Retina (tissue), 1 donor: ENCODE measurements at places on chromosomes 1 and 21.

DNA sequence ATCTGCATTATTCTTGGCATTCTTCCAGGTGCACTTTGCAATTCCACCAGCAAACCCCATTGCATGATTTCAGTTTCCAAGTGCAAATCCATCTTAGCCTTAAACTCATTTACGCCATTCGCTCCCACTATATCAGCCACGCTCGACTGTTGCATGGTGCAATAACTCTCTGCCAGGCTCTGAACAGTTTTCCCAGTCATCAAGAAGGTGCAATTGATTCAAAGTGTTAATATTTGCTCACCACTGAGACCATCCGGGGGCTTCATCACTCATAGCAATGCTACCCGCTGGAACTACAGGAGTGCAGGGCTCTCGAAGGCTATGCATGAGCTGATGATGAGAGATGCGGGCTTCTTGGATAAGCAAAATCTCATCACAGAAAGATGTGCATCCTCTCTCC is 488.2 kb downstream of the OMA1 start:
- DNase-seq: no peak

- no peak for DNase-seq
Observed at GRCh38 chr1:194024659-194025058, 838.2 kb upstream of the B3GALT2 start.

- peak; percentile 87 for DNase-seq
Observed at GRCh38 chr1:41496080-41497055, 11.9 kb upstream of the EDN2 start.

GRCh38 chr1:31416101-31416736 is 3.2 kb downstream of the SERINC2 start:
- no peak for DNase-seq

DNA sequence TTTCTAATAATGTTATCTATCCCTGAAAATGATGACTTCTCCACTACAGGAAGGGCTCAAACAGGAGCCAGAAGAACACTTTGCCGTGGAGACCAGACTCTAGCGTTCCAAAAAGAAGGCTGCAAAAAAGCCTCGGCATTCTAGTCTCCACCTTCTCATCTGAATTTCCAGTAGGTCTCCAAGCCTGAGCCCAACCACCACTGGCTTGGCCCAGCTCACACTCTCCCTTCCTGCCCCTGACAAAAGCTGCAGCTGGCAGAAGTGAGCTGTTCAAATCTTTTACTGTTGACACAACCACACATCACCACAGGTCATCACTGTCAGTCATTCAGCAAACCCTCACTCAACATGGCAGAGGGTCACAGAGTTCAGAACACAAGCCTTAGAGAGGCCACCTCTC is 69.3 kb downstream of the CAMK2N1 start:
- no peak for DNase-seq

DNA sequence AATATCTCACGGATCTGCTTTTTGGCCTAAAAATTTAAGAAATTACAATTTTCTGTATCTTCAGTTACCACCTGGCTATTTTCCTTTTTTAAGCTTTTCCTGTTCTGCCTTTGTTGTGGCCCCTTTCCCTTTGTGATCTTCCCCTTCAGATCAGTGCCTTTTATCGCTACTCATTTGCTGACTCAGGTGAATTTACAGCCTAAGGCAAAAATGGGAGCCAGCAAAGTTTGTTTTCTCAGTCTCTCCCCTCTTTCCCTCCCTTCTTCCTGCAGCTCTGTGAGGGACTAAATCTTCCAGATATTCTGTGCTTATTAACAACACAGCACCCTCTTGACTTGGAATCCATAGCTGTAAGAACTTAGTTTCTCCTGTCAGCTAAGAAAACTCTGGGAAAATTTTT is 5.3 kb upstream of the PRRC2C start:
- no peak for DNase-seq

DNA sequence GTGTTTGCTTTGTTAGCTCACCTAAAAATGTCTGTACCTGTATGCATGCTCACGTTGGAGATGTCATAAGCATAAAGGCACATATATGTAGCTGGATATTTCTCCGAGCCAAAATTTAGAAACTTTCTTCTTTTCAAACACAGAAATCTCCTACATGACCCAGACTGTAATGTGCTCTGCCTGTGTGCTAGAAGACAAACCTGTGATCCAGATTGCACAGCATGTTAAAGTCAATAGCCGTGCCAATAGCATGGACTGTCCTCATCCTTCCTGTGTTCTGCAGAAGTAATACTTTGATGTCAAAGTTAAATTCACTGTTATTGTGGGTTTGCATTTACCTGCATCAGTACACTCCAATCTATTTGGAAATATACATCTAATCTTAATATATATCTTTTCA is 346.2 kb upstream of the ZRANB2 start:
- no peak for DNase-seq

GRCh38 chr21:39562791-39563770 is 49.7 kb upstream of the B3GALT5 start:
- DNase-seq: no peak

DNA sequence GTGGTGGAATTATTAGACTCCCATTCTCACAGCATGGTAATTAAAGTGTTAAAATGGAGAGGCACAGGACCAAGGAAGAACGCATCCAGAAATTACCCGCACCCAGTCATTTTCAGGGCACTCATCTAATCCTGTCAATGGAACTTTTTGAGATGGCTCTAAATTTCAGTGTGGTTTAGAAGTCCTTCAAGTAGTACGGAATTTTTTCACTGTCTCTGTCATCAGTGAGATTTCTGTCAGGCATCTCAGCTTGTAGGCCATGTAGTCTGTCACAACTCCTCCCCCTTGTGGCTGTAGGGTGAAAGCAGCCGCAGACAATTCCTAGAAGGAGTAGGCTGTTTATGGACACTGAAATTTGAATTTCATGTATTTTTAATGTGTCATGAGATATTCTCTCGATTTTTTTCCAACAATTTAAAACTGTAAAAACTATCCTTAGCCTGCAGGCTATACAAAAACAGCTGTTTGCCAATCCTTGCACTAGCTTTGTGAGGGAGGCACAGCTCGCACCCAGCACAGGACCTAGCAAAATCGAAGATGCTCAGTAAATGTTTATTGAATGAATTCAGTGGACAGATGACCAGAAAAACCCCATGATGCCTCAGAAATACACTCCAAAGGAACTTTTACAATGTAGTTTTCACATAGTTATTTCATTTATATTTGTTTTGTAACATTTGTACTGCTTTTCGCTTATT is 6.6 kb upstream of the NUP133 start:
- DNase-seq: peak; percentile 54

- no peak for DNase-seq
Observed at GRCh38 chr1:70465911-70466310, 54.8 kb downstream of the CTH start.

DNA sequence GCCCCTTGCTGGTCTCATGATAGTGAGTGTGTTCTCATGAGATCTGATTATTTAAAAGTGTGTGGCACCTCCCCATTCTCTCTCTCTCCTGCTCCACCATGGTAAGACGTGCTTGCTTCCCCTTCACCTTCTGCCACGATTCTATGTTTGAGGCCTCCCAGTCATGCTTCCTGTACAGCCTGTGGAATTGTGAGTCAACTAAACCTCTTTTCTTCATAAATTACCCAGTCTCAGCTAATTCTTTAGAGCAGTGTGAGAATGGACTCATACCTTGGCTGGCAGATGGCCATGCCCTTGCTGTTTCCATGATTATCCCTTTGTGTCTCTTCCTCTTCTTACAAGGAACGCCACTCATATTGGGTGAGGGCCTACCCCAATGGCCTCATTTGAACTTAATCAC is 40.3 kb downstream of the PSMG1 start:
- no peak for DNase-seq

DNA sequence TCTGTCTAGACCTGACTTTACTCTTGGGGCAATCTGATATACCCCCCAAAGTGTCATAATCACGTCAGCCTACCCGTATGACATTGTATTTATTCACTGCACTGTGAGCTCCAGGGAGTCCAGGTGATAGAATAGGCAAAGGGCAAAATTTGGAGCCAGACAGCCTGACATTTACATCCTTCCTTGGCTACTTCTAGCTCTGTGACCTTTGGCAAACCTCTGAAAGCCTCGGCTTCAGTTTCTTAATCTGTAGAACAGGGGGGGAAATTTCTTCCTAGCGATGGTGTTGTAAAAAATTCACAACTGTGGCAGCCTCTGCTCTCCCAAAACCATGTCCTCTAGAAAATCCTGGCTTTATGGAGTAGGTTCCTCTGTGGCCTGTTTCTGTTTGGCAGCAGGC is 240.9 kb downstream of the KIF26B start:
- DNase-seq: no peak

- DNase-seq: no peak
Observed at GRCh38 chr21:25578056-25578961, 29.0 kb downstream of the MRPL39 start.

DNA sequence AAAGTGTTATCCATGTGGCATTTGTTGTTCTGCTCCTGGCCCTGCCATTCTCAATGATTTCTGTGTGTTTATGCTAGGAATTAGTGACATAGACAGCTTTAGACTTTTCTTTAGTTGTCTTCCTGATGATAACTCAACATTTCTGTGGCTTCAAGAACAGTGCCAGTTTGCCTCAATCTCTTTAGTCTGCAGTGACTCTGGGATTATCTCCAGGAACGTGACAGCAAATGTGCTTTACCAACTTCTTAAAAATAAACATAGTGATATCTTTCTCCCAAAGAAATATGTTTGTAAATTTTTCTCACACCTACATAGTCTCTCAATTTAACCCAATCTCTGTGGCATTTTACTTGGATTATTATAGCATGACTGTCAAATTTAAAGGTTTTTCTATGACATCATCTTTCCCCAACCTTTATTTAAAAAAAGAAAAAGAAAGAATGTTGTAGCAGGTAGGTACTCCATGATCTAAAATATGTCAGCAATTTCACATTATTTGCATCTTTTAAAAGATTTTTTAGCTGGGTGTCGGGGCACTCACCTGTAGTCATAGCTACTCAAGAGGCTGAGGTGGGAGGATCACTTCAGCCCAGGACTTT is 24.6 kb downstream of the RNASEL start:
- DNase-seq: no peak

- peak; percentile 98 for DNase-seq
Observed at GRCh38 chr1:26110731-26111529, 694 bp upstream of the PDIK1L start.

DNA sequence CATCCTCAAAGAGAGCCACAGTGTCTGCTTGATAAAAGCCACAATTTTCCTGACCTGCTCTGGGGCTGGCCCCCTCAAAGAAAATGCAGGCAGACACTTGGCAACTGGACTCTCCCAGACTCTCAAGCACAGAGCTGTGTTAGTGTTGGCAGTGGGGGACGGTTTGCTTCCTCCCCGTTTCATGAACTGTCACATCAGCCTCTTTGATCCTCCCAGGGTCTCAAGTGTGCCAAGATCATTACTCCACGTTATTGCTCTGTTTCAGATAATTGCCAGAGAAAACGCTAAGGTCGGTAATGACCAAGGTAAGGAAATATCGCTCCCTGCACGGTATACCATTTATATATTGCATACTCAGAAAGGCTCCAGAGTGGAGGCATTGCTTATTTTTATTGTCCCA is 138.8 kb downstream of the NTMT2 start:
- peak; percentile 6 for DNase-seq

DNA sequence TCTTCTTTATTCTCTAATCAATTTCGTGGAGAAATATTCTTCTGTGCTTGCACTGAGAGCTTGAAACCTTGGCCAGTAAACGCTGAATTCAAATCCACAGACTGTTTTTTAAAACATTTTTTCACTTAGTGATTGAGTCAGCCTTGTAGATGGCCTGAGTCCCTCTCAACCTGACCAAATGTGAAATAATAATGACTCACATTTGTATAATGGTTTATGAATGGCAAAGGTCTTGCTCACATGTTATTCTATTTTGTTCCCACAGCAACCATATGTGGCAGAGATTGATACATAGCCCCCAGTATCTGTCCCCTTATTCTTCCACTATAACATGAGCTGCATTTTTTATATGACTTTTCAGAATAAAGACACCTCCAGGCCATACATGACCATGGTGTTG is 47.8 kb upstream of the CCDC190 start:
- DNase-seq: no peak

GRCh38 chr1:39173119-39173994 is 31.1 kb upstream of the MACF1 start:
- DNase-seq: no peak

DNA sequence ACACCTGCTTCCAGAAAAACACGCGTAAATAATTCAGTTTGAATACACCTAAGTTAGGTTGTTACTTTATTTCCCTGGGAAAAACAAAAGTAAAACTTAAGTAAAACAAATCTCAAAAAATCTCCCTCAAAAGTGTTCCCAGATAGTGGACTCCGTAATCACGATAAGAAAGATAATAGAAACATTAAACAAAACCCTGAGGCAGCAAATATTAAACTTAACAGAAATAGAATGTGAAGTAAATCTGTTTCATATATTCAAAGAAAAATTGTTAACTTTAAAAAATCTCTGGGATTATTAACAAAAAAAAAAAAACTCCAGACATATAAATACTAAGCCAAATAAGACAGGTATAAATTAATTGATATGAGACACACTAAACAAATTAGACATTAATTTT is 743.2 kb upstream of the NCAM2 start:
- DNase-seq: no peak

DNA sequence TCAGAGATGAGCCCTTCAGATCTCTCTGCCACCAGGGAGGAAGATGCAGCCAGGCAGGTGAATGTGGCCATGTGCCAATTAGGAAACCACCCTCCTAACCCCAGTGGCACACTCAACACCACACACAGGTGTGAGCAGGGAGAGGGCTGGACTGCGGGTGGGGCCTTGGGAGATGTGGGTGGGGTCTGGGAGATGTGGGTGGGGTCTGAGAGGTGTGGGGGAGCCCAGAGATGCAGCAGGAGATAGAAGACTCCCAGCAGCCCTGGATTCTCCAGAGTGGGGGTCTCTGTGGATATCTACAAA is 43.2 kb upstream of the COL6A1 start:
- DNase-seq: no peak

- peak; percentile 97 for DNase-seq
Observed at GRCh38 chr1:160400223-160400645, at the start of gene VANGL2. Gene VANGL2, plus strand, starts transcription at chr1:160400564. Its CDS starts 15,274 bp downstream, at chr1:160415838.

DNA sequence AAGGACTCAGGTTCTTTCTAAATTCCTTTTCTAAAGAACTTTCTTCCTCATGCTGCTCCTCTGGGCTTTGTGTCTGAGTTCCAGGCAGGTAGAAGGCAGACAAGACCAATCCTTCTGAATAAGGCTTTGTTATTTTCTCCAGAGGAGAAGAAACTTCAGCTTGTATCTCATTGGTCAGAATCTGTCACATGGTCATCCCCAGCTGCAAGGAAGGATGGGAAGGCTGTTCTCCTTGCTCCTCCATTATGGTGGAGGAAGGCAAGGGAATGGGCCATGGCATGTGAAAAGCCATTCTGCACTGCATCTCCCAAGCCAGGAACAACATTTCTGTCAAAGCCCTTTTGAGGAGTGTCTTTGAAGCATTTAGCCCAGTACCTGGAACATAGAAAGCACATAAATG is 50.6 kb upstream of the NTPCR start:
- DNase-seq: no peak
